ENCODE measurements at places on chromosomes 12 and 14.

- no peak for DNase-seq
Measured at GRCh38 chr12:84995641-84996040, 40.4 kb downstream of the TSPAN19 start.

DNA sequence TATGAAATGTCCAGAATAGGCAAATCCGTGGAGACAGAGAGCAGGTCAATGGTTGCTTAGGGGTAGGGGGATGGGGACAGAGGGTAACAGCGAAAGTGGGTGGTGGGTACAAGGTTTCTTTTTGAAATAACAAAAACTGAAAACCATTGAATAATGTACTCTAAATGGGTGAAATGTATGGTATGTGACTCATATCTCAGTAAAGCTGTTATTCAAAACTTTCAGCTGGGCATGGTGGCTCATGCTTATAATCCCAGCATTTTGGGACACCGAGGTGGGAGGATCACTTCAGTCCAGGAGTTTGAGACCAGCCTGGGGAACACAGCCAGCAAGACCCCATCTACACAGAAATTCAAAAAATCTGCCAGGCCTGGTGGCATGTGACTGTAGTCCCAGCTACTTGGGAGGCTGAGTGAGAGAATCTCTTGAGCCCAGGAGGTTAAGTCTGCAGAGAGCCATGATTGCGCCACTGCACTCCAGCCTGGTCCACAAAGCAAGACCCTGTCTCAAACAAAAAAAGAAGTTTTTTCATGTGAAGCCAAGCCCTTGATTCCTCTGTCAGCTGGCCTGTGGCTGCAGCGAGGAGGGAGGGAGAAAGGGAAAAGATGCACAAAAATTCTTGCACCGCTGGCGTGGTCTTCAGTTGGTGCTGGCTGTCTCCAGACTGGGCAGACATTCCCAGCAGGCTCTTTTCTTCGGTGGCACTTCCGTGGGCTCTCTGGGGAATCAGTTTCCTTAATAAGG lies 248.2 kb downstream of the SLC41A2 start:
- DNase-seq = no peak

DNA sequence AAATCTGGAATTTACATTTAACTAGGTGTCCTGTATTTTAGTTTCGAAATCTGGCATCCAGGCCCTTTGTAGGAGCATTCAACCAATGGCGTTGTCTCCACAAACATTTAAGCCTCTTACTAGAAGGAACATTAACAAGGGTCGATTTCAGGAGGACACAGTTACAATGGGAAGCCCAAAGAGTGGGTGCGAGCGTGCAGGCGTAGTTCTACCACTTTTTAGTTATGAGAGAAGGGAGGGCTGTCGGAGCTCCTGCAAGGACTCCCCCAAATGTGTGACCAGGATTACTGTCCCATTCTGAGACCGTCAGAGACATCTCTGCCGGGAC lies 365 bp upstream of the ABHD4 start:
- DNase-seq = no peak

GRCh38 chr14:57297852-57298251 lies 29.1 kb downstream of the AP5M1 start:
- no peak for DNase-seq

DNA sequence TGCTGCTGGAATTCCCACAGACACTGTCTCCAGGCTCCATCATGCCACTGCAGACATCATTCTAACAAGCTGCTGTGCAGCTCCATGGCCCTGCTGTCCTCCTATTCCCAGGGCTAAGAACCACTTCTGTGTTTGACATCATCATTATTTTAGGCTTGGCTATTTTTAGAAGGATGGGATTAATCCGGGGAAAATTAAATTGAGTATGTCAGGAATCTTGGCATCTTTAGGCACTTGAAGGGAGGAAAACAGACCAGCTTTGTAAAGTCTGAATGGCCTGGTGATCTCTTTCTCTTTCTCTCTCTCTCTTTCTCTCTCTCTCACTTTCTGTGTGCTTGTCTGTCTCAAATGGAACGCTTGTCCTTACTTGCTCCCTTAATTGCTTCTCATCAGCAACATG lies 568.3 kb upstream of the FLRT2 start:
- DNase-seq = no peak

DNA sequence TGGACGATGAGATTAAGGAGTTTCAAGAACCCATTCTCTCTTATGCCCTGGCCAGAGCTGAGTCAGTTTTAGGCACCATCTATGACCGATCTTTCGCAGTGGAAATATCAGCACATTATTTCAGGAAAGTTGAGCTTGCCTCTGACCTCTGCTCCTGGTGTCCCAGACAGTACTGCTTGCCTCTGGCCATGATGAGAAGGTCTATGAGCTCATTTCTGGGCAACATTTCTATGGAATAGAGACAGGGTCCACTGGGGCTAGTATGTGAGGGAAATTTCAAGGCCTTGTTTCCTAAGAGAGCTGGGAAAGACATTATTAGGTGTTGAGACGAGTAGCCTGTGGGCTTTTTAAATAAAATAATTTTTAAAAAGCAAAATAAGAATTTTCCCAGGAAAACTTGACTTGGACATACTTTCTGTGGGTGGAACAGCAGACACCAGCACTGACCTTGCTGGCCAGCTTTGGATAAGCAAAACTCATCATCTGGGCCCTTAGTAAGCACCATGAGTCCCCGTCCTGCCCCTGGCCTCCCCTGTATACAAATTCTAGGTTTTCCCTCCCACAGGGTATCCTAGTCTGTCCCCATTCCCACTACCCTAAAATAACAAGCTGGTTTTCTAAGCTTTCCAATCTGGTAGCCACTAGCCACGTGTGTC lies 43.4 kb downstream of the DIO2 start:
- DNase-seq = no peak

DNA sequence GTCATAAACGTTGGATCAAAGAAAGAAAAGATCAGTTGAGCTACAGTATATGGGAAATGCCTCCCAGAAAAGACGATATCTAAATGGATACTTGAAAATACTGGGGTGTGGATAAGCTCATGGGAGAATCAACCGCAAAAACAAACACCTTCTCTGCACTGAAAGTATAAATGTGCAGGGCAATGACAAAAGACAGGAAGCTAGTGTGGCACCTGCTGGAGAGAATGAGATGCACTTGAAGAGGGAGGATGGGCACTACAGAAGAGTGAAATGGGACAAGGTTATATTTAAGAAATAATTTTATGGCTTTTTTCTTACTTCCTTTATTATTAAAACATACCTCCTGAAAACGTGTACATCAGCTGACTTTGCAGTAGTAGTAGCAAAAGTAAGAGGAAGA lies 153.7 kb downstream of the PRKD1 start:
- no peak for DNase-seq

DNA sequence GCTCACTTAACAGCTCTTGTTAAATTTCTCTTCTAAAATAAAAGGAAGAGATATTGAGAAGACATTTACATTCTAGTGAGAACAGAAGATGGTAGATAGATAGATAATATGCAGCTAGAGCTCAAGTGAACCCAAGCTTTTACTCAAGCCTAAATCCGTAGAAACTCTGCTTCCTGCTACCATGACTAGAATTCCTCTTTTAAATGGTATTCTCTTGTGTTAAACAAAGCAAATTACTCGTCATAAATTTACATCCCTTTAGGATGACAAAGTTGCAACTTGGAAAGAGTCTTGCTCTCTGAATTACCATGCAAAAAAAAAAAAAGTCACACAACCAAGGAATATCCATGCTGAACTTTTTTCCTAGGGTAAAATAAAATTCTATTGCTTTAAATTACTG lies 160.7 kb upstream of the LRFN5 start:
- no peak for DNase-seq

- no peak for DNase-seq
Measured at GRCh38 chr14:68131907-68132306, 312.3 kb downstream of the RAD51B start.

- DNase-seq = no peak
Measured at GRCh38 chr12:127632461-127632860, 634.5 kb upstream of the TMEM132C start.

DNA sequence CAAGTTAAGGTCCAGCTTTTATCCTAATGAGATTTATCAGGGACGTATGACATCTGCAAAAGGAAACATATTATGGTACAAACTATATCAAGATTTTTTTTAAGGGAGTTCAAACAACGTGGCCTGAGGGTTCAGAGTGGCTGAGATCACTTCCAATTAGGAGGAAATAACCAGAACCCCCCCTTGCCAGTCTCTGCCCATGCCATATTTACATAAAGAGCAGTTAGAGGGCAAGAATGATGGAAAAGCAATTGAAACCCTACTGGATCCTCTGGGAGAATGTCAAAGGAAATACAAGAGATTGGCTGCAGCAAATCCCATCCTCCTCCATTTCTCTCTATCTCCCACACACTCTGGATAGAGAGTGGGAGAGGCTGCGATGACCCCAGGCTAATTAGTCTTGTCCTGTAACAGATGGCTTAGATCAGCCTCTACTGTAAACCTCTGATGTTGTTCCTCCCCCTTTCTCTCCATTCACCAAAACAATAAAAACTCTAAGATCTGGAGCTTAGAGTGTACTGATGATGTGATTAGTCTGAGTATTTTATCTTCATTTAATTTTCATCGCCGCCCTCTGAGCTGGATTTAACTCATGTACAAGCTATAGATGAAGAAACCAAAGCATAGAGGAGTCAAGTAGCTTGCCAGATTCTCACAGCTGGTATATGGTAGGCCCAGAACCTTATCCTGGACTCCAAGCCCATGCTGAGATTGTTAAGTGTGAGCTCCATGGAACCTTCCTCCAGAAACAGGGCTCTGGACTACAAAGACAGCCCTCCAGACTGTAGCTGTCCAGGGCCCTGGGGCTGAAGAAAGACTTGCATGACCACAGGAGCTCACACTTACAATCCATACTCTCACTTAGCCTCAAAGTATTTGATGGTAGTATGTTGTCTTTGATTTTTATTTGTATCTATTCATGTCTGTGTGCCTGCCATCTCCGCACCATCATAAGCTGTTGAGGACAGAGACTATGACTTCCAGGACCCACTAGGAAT lies 54.1 kb upstream of the GNG2 start:
- DNase-seq = no peak

GRCh38 chr14:105486974-105487448 lies 325 bp downstream of the CRIP1 start:
- DNase-seq = no peak

DNA sequence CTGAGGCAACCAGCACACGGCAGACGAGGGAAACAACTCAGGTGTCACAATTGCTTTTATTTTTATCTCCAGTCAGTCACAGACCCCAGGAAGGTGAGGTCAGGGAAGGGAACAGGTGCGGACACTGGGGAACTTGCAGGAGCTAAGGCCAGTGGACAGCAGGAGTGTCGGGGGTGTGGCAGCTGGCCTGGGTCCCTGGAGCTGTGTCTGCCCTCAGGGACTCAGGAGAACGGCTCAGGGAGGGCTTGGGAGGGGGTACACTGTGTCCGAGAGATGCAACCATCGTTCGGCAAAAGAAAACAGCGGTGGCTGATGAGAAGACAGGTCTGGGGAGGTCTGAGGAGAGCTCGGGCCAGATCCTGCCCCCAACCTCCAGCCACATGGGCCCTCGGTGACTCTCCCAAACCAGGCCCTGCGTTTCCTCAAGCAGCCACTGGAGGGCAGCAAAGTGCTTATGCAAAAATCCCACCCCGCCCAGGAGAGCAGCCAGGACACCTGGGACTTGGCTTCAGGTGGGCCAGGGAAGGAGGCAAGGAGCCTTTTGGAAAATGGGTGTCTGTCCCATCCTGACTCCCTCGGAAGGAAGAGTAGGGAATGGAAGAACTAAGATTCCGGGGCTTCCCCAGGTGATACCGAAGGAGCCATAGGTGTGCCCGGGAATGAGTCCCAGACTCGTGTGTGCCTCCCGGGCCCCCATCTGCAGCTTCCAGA lies 24.1 kb upstream of the BCDIN3D start:
- DNase-seq = no peak

- no peak for DNase-seq
Measured at GRCh38 chr12:29782285-29782870, 1.4 kb downstream of the TMTC1 start.

GRCh38 chr12:57343703-57344378 lies 87.0 kb downstream of the R3HDM2 start:
- DNase-seq = no peak

DNA sequence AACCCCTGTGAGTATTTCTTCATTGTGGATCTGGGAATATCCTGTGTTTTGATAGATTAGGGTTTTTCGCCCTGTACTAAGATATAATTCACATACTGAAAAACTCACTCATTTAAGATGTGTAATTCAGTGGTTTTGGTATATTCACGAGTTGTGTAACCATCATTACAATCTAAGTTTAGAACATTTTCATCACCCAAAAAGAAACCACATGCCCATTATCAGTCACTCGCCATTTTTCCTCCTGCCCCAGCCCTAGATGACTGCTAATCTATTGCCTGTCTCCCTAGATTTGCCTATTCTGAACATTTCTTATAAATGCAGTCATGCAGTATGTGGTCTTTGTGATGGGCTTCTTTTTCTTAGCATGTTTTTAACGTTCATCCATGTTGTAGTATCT lies 67.9 kb upstream of the ATF1 start:
- DNase-seq = no peak

GRCh38 chr14:96783043-96783914 lies 13.9 kb upstream of the VRK1 start:
- DNase-seq = no peak

DNA sequence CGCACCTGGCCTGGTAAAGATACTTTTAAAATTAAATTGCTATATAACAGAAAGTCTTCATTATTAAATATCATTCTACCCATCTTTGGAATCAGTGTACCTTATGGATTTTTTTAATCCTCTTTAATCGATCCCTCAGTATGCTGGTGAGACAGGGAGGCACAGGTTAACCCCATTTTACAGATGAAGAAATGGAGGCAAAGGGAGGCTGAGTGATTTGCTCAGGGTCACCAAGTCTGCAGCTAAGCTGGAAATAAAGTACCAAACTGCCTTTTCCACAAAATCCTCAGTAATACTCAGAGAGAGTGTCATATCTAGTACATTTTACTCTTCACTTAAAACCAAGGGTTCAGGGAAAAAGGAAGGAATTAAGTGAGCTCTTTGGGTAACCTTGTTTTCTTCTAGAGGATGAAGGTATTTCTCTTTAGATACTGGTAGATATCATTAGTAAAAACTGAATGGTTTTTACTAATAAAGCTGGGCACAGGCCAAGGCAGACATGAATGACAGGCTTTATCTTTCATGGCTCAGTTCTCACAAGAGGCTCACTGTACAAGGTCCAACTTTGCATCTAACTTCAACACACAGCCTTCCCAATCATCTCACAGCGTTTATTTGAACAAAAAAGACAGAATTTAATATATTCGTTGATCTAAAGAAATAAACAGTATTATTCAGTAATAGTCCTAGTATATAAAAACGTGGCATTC lies 35.3 kb upstream of the TTC7B start:
- DNase-seq = no peak

DNA sequence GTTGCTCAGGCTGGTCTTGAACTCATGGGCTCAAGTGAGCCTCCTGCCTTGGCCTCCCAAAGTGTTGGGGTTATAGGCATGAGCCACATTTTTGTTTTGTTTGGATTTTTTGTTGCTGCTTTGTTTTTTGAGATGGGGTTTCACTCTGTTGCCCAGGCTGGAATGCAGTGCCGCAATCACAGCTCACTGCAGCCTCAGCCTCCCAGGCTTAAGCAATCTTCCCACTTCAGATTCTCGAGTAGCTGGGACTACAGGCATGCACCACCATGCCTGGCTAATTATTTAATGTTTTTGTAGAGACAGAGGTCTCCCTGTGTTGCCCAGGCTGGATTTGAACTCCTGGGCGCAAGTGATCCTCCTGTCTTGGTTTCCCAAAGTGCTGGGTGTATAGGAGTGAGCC lies 5.7 kb upstream of the PLEK2 start:
- DNase-seq = no peak

GRCh38 chr12:101915841-101916240 lies 38.5 kb downstream of the DRAM1 start:
- no peak for DNase-seq

- DNase-seq = no peak
Measured at GRCh38 chr14:94550041-94550440, 11.2 kb upstream of the SERPINA4 start.
